HT1080 (cell line): ENCODE measurements at places on chromosomes 5 and 9.
A peak's percentile ranks its signal among the peaks of the same experiment; 100 is the strongest.

GRCh38 chr5:58262226-58262625 lies 197.7 kb downstream of the PLK2 start:
- DNase-seq = no peak

DNA sequence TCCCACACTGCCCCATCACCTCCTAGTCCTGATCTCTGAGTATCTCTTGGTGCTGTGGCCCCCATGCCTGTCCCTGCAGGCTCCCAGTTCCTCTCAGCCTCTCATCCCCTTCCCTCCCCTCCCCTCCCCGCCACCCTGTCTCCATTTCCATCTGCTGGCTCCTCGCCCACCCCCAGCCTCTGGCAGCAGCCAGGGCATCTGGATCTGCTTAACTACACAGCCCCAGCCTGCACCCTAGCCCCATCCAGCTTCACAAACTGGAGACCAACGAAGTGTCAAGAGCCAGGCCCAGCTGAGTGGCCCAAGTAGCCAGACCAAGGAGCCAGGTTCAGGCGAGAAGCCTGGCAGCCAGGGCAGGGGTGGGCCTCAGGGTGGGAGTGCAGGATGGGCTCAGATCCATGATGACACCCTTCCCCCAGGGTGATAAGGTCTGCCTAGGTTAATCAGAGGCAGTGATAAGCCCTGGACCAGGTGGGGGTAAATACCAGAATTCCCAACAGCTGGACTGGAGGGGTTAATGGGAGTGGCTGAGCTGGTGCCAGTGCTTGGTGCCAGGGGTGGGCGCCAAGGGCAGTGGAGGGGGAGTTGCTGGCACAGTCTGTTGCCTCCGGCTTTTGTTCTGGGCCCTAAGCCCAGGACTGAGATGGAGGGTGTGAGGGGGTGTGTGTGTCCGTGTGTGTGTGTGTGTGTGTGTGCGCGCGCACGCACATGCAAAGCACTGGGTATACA lies 2.5 kb downstream of the IL11RA start:
- no peak for DNase-seq

DNA sequence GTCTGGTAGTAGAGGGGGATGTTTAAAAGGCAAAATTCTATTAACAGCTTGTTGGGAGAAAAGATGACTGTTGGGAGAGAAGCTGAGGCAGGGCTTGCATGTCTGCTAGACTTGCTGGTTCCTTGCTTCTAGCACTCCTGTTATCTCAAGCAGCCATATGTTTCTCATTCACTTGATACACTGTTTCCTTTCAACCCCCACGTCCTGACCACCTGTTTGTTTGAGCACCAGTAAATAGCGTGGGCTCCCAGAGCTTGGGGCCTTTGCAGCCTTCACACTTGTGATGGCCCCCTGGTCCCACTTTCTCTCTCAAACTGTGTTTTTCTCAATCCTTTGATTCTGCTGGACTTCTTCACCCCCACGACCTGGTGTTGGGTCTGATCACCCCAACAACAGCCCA lies 111.7 kb upstream of the TMEM161B start:
- DNase-seq = no peak

DNA sequence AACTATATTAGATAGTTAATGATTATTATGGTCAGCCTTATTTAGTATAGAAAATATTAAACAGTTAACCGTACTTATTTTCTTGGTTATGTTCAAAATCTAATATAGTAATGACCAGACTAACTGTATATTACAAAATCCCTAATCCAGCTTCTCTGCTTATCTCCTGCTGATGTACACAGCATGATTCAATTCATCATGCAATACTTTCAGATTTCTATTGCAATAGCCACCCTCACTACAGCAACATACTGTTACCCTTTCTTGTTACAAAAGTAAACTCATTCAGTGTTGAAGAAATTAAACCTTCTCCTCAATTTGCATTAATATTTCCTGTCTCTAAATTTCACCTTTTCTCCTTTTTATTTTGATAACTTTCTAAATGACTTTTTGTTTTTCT lies 1375.0 kb upstream of the NUDT12 start:
- no peak for DNase-seq

DNA sequence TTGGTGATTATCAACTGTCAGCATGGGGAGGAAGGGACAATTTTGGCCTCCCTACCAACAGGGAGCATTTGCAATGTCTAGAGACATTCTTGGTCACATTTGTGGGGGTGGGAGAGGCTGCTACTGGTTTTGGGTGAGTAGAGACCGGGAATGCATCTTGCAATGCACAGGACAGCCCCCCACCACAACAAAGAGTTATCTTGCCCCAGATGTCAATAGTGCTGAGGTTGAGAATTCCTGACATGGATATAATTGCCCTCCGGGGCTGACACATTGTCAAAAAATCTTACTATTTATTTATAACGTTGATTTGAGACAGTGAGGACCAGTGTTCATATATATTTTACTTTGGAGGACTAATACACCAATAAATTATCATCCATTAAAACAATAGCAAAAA lies 316.1 kb downstream of the PSAT1 start:
- DNase-seq = peak; percentile 35

DNA sequence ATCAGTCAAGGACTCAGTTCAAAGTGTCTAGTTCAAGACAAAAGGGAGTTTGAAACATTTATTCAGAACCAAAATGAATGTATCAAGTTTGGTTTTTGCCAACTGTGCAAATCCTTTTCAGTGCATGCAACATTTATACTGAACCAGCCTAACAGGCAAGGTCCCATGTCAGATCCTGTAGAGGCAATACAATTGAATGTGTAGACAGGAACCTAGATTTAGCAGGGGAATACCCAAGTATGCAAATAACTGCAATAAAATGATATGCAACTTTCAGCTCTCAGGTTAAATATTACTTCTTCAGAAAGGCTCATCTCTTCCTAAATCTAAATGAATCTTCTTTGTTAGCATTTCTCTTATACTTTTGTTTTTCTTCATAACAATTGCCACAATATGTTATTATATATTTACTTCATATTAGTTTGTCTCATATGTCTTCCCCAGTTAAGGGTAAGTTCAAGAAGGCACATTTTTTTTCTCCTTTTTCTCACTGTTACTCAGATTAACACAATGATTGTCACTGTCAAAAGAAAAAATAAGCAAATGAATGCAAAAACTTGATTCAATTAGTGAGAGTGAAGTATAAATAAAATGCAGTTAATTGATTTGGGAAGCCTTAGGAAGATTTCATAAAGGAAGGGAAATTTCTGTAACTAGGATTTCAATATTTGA lies 163.9 kb upstream of the RASA1 start:
- DNase-seq = no peak

GRCh38 chr9:31715250-31715649 lies 669.2 kb upstream of the ACO1 start:
- DNase-seq = peak; percentile 17

DNA sequence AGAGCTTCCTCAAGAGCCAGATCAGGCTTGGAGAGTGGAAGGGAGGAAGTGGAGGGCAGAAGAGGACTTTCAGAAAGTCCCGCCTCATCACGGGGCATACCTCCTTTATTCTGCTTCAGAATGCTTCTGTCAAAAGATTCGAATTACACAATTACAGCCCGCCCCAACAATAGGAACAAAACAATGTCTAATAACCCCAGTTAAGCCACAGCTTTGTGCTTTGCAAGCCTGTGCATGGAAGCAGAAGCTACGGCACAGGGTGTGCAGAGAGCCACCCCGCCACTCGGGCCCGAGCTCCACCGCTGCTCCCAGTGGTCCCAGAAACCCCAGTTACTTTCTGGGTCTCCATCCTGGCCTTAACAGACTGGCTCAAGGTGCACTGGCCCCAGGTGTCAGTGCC lies 23.5 kb downstream of the HNRNPH1 start:
- DNase-seq = no peak

GRCh38 chr5:170757182-170757601 lies 26.3 kb upstream of the GABRP start:
- no peak for DNase-seq

DNA sequence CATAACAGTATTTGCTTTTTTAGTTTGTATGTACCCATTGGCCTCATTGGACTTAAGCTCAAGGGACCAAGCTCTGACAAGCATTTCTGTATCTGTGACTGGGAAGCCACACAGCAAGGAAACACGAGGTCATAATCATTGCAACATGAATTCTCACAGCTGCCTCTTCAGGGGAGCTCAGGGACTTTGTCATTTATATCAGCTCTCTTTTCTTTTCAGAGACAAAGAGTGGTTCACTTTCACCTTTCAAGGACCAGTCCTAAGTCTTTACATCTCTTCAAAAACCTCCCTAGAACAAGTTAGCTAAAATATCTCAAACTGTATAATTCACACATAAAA lies 58.6 kb downstream of the ADAMTS12 start:
- DNase-seq = no peak

DNA sequence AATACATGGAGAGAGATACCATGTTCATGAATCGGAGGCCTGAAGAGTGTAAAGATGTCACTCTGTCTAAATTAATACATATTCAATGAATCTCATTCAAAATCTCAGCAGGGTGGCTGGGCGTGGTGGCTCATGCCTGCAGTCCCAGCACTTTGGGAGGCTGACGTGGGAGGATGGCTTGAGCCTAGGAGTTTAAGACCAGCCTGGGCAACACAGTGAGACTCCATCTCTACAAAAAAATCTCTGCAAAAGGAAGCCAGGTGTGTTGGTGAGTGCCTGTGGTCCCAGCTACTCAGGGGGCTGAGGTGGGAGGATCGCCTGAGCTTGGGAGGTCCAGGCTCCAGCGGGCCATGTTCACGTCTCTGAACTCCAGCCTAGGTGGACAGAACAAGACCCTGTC lies 49.7 kb downstream of the COL23A1 start:
- DNase-seq = no peak

- DNase-seq = no peak
Measured at GRCh38 chr9:109639674-109640579, 140.1 kb upstream of the PALM2AKAP2 start.

DNA sequence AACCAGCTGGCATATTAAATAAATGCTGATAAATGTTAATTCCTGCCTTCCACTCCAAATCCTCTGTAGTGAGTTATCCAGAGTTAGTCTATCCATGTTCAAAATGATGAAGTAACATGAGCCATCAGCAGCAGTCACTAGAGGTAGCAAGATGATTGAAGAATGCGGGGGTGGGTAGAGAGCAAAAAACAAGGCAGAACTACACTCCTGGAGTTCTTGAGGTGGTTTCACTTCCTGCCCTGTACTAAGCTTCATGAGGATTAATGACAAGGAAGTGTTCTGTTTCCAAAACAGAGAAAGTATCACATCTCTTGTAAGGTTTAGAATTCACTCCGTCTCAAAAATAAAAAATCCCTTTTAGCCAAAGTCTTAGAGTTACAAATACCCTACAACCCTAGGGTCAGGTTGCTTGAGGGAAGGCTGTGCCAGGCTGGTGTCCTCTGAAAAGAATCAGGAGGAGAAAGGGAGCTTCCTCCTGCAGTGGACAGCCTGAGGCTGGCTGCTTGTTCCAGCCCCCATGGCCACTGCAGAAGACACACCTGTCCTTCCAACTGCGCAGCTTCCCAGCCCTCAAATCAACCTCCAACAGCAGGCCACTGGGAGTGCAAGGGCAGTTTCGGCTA lies 180.2 kb downstream of the DENND1A start:
- peak; percentile 41 for DNase-seq

DNA sequence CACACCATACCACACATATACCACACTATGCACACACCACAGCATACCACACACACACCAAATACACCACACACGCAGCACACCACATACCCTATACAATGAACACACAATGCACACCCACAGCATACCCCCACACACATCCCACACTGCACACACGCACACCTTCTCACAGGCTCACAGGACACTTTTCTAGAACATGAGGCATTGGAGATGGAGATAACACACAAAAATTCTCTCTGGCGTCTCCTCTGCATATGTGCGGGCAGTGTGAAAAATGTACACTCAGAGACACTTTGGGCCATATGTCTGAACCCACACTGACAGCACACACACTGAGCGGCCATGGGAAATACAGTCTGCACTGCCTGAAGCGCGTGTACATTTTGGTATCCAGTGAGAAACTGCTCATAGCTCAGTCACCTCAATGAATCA lies 278.1 kb downstream of the GADD45G start:
- DNase-seq = no peak

- no peak for DNase-seq
Measured at GRCh38 chr9:130745829-130746228, 52.2 kb downstream of the EXOSC2 start.

GRCh38 chr5:139783436-139783965 lies 12.1 kb upstream of the PSD2 start:
- no peak for DNase-seq

DNA sequence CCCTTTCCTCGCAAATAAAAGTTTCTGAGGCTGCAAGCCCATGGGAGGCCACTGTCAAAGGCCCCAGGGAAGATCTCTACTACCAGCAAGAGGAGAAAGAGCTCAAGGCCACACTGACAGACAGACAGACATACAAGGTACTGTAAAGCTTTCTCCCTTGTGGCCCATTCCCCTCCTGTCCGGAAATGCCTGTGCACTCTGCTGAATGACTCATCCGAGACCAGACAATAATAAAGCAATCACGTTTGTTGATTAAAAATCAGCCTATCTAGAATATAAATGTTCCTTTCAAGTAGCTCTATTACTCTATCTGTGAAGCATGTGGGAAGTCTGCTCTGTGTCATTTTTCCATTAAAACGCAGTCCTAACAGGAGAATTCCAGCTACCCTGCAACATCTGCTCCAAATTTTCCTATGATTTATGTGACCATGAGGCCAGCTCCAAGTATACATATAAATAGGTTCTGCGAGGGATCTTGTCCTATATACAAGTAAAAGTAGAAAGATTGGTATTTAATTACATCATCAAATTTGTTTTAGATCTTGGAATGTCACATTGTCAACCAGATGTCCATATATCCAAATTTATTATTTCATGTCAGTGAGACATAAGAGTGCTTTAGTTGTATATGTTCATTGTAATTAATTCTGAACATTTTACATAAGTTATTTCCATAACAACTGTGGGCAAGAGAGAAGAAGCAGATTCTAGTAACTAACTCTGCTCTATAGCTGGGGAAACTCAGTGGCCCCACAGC lies 34.7 kb upstream of the TGFBI start:
- peak; percentile 83 for DNase-seq

DNA sequence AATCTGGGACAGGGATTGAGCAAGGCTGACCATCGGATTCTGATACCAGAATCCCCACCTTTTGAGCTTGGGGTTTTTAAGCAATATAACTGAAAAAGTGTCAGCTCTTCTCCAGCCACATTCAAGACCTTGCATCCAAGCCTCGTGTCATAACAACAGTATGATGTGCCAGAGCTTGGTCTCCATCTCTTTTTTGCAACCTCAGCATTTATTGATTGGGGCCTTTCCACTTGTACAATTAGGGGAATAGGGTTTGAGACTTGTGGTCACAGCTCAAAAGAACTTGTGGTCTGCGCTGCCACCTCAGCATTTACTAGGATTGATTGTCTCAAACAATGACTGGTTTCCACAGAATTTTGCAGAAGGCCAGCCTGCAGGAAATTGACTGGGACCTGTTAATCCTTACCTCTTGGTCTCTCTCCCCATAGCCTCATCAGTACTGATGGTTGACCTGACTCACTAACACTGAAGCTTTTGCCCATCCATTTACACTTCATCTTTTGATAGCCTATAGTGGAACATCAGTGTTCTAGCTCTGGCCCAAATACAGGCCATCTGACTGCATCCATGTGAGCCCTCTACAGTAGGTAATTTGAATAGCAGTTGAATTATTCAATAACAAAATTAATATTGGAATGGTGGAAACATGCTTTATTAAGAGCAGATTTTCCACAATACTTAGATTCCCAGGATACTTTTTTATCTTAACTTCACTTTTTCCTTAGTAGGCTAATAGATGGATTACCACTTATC lies 381.6 kb upstream of the PRR16 start:
- DNase-seq = no peak
